ENCODE measurements at places on chromosomes 16 and 17. TPM values are rescaled to one million over a fixed set of nuclear protein-coding genes. Genes with fewer than 3 reads are reported as not detected.

KCNJ12 gene
- not detected for total RNA-seq

BFAR gene
- total RNA-seq = 44.6 TPM

CHST4 gene
- not detected for total RNA-seq

SLC46A1 gene
- total RNA-seq = 2.4 TPM

CRHR1 gene
- total RNA-seq = not detected

FOXJ1 gene
- total RNA-seq = 0.84 TPM

ATMIN gene
- total RNA-seq = 16.6 TPM

PRRT2 gene
- 0.94 TPM for total RNA-seq

RRAD gene
- 0.25 TPM for total RNA-seq

NPTX1 gene
- 10.7 TPM for total RNA-seq

KRTAP4-4 gene
- total RNA-seq = not detected

PHAF1 gene
- 7.8 TPM for total RNA-seq

GRCh38 chr17:54085020-54085419 is 262.3 kb downstream of the KIF2B start:
- no peak for DNase-seq

- no peak for DNase-seq
These were observed 42.1 kb downstream of the SYNRG start for GRCh38 chr17:37567137-37567536.

- DNase-seq = no peak
These were observed 16.8 kb downstream of the GALNS start for GRCh38 chr16:88839745-88840599.

DNA sequence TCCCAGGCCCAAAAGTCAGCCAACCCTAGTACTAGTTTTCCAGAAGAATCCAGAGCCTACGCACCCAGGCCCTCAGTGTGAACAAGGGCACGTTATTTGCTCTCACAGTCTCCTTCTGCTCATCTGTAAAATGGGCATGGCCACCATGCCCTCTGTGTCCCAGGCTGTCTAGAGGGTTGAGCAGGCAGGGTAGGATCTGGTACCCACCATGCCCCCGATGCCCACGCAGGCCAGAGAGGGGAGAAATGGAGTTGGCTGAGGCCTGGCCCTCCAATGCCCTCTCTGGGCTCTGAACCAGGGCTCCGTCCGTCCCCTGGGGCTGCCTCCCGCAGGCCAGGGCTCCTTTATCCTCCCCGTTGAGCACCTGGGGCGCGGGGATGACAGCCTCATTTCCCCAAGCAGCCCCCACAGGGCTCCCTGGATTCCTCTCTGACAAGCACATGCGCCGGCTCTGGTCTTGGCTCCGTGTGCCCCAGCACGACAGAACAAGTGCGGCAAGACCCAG is 9.1 kb upstream of the BAHCC1 start:
- no peak for DNase-seq

DNA sequence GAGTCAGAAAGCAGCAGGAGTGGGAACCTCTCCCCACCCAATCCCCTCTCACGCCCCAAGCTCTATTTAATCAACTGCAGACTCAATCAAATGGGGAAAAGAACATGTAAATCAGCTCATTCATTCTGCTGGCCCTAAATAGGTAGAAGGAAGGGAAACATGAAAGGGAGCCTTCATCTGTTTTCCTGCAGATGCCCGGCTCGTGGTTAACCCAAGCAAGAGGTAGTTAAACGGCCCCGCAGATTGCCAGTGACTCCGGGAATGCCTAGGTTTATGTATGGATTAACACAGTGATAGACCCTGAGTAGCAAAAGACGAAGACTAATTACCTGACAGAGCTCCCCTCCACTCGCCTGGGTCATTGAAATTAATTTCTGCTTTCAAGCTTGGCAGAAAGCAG is 542.0 kb downstream of the WWOX start:
- DNase-seq = no peak

- no peak for DNase-seq
These were observed 69.1 kb upstream of the BRD7 start for GRCh38 chr16:50437769-50438437.

GRCh38 chr16:10465821-10466220 is 80.0 kb downstream of the ATF7IP2 start:
- no peak for DNase-seq

- DNase-seq = no peak
These were observed 100.3 kb downstream of the NPIPB11 start for GRCh38 chr16:29306201-29306600.

GRCh38 chr17:82388922-82389283 is 17.3 kb downstream of the UTS2R start:
- no peak for DNase-seq

DNA sequence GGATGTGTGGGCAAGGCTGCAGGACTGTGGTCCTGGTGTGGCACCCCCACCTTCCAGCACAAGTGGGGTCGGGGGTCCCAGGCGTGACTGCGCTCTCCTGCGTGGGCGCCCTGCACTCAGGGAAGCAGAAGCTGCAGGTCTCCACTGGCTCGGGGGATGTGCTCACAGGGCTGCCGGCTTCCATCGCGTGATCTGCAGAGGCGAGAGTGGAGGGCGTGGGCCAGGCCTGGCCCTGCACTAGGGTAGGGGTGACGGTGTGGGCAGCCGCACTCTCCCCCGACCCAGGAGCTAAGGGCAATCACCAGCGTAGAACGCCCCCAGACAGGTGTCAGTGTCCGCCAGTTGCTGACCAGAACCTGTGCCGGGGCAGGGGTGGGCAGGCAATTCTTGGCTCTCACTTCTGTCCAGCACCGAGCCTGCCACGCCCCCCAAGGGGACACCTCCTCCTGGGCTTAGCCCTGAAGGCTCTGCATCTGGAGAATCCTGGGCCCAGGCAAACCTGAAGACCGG is 32.3 kb downstream of the TNFRSF13B start:
- DNase-seq = no peak

GRCh38 chr16:3470723-3471122 is 24.6 kb downstream of the C16orf90 start:
- no peak for DNase-seq

- no peak for DNase-seq
These were observed 432.4 kb upstream of the PMFBP1 start for GRCh38 chr16:72604375-72604774.

- peak; percentile 10 for DNase-seq
These were observed 34.8 kb upstream of the FBXO47 start for GRCh38 chr17:39001703-39002637.

DNA sequence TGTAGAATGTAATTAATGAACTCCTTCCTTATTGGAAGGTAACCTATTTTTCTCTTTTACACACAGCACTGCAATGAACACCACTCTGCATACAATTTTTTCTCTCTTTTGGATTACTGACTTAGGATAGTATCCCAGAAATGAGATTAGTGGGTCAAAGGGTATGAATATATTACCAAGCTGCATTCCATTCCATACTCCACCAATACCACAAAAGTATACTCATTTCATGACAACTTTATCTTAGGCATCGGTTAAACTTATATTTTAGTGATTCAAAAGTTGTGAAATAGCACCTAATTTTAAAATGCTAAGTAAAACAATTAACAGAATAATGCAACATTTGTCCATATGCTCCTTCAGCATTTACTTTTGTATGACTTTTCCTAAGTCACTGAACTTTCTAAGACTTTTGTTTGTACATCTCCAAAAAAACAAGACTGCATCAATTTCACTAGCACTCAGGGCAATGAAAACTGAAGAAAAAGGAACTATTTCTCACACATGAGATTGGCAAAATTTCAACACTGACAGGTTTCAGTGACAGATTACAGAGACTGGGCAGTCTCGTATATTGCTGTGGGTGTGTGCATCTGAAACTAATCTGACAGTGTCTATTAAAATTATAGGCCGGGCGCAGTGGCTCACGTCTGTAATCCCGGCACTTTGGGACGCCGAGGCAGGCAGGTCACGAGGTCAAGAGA is 32.1 kb downstream of the HELZ start:
- no peak for DNase-seq

DNA sequence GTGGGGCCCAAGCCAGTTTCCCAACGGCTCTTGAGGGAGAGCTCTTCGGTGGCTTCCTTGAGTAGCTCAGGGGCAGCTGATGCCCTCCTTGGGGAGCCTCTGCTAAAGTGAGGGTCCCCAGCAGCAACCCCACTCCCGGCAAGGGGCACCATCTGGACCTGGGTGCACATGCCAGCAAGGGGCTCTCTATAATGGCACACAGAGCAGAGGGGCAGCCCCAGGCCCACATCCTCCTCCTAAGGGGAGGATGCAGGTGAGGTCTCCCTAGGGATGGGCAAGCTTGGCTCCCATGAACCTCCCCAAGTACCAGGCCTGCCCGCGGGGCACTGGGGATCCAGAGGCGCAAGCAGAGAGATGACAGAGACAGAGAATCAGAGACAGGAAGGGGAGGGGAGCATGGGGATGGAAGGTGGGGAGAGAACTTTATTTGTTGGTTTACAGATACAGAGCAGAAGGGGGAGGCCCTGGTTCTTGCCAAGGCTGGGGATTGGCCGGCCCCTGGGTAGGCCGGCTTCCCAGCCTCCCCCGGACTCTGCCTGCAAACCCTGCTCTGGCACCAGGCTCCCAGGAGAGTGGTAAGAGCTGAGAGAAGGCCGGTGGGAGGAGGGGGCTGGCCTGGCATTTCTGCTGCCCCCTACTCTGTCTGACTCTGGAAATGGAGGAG is 61.4 kb downstream of the SRCIN1 start:
- DNase-seq = no peak

DNA sequence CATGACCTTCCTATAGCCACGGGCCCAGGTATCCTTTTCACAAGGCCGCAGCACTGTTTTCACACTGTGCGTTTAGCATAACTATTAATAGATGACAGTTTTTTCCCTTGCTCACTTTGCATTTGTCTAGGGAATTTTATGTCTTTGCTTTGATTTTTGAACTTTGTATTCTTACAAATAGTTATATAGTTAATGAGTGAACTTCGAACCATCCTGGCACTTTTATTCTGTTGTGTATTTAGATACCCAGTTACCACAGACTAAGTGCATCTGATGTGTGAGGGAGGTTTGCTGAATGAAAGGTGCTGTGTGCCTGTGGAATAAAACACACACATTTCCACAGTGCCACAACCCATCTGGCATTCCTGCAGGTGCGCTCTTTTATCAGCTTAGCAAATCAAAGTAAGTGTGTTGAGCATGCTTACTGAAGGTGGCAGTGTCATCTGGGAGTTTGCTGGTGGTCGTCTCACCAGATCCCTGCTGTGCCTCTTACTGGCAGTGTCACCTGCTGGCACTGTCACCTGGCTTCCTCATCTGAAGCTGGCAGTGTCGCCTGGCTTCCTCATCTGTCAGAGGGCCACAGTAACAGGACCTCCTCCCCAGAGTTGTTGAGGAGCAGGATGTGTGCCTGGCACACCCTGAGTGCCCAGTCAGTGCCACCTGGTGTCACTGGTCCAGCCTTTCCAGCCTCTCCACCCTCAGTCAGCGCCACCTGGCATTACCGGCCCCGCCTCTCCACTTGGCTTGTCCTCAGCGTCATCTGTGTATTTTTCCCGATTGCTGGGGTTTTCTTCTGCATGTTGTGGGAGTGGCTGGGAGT is 37.6 kb downstream of the USP10 start:
- DNase-seq = no peak

DNA sequence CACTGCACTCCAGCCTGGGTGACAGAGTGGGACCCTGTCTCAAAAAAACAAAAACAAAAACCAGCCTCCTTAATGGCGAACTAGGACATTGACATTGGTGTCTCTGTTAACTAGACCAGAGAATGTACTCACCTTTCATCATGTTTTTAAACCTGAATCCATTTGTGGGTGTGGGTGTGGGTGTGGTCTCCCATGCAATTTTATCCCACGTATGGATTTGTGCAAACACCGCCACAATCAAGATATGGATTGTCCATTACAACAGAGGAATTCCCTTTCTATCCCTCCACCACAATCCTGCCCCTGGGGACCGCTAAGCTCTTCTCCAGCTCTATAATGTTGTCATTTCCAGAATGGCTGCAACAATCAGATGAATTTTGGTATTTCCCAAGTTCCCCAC is 49.9 kb downstream of the DNAH17 start:
- no peak for DNase-seq

DNA sequence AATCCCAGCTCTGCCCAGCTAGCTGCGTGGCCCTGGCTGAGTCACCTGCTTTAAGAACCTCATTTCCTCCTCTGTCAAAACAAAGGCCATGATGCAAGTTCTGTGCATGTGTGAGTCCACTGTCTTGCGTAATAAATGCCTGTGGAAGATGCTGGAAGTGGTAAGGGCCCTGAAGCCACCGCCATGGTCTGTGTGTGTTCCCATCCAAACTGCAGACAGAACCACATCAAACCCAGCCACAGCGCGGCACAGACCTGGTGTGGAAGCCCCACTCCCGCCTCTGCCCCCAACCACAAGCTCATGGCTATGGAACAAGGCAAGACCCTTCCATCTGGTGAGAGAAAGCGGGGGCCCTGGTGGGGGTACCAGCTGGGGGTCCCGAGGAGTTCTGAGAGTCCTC is 26.0 kb downstream of the NECAB2 start:
- DNase-seq = peak; percentile 11

- DNase-seq = no peak
These were observed 81.8 kb downstream of the IRX3 start for GRCh38 chr16:54204756-54205155.

GRCh38 chr17:17091276-17091675 is 49.0 kb downstream of the MPRIP start:
- DNase-seq = no peak

GRCh38 chr16:893360-893759 is 77.4 kb downstream of the LMF1 start:
- DNase-seq = no peak

DNA sequence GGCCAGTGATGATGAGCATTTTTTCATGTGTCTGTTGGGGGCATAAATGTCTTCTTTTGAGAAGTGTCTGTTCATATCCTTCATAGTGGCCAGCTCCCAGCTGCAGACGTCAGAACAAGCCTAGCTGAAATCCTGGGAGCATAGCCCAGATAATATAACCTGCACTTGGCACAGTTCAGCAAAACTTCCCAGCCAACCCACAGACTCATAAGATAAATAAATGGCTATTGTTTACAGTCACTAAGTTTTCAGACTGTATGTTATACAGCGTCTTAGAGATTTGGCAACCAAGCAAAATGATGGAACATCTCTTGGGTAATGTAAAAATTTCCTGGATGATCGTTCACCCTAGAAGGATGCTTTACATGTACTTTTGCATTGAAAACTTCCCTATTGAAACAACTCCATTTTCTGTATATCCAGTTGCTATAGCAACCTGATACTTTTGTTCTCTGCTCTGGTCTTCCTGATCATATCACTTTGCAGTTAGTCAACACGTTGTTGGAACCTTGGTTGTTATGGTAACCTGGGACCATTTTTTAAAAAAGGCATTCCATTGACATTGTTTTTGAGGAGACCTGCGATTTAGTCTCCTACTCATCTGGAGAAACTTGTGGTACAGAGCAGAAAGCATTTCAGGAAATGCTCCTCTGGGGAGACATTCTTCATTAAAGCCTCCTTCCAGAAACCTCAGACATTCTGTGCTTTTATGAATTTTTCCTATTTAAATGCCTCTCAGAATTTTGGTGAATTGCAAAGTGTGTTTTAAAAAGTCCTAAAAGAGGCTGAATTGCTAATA is 378.7 kb downstream of the HS3ST4 start:
- DNase-seq = no peak

DNA sequence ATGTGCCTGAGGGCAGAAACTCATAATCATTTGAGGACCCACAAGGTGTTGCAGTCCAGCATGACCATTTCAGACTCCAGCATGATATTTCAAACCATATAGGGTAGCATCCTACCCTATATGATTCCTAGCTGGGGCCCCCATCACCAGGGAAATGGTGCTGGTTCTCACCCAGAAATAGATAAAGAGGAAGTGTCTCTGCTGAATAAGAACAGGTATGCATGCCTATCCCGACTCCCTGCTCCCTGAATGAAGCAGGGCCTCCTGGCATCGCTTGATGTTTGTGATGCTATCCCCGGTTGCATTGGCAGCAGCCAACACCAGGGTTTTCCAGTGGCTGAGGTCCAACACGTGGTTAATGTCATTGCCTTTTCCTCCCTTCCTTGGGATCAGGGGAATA is 17.1 kb upstream of the HEATR6 start:
- DNase-seq = no peak

Measured in activated naive CD4-positive, alpha-beta T cell treated with anti-CD3 and anti-CD28 coated beads for 36 hours (primary cell).